ENCODE measurements at places on chromosomes 2 and 18.
A peak's percentile ranks its signal among the peaks of the same experiment; 100 is the strongest.

- no peak for DNase-seq
Observed at GRCh38 chr18:989425-989824, 84.8 kb downstream of the ADCYAP1 start.

GRCh38 chr2:128792476-128793054, 473.9 kb upstream of the HS6ST1 start:
- DNase-seq = no peak

- no peak for DNase-seq
Observed at GRCh38 chr2:65425276-65425675, 7.1 kb downstream of the SPRED2 start.

DNA sequence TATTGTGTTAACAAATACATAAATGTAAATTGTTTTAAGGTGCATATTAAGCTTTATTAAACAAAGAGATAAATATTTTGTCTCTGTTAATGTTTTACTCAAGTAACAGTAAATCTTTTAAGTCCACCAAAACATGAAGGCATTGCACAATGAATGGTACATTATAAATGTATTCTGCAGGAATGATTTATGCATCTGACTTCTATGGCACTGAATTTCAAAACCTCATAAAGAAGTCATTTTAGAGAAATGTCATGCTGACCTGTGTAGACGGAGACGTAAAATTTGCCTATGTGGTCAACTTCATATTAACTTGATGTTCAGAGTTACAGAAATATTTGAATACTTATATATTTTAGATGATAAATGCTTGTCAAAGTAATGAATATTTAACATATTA, 194.7 kb downstream of the BABAM2 start:
- no peak for DNase-seq

GRCh38 chr2:27427863-27428212, 593 bp upstream of the NRBP1 start:
- no peak for DNase-seq

GRCh38 chr2:13005761-13006335, 289.1 kb downstream of the TRIB2 start:
- DNase-seq = no peak

- no peak for DNase-seq
Observed at GRCh38 chr18:73563345-73563744, 584.3 kb downstream of the FBXO15 start.

GRCh38 chr2:240790370-240791220, 29.4 kb downstream of the KIF1A start:
- no peak for DNase-seq

DNA sequence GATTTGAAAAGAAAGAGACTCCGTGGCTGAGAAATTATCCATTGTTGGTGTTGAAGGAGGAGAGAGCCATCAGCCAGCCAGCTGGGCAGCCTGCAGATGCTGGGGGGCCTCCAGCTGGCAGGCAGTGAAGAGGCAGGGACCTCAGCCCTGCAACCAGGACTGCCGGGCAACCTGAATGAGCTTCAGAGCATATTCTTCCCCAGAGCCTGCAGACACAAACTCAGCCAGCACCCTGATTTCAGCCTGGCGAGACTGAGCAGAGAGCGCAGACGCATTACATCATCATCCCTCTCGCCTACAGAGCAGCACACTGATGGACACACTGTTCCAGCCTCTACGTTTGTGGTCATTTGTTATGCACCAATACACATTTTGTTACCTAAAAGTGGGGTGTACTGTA, 150.7 kb upstream of the RAB6C start:
- DNase-seq = no peak

DNA sequence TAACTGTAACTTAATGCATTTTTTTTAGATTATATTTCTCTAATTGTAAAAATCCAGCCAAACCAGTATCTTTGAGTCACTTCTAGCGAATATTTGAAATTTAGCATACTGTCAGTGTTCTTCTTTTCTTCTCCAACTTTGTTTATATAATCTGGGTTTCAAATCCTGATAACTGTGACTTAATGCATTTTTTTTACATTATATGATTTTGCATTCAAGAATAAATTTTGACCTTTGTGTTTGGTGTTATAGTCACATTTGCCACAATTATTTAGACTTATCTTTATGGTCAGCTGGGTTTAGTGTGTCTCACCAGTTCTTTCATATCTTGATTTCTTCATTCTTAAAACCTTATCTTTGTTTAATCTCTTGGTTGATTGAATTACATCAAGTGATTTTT, 345.7 kb downstream of the SLC4A3 start:
- no peak for DNase-seq

GRCh38 chr2:57075226-57075625, 891.4 kb downstream of the CCDC85A start:
- DNase-seq = no peak

DNA sequence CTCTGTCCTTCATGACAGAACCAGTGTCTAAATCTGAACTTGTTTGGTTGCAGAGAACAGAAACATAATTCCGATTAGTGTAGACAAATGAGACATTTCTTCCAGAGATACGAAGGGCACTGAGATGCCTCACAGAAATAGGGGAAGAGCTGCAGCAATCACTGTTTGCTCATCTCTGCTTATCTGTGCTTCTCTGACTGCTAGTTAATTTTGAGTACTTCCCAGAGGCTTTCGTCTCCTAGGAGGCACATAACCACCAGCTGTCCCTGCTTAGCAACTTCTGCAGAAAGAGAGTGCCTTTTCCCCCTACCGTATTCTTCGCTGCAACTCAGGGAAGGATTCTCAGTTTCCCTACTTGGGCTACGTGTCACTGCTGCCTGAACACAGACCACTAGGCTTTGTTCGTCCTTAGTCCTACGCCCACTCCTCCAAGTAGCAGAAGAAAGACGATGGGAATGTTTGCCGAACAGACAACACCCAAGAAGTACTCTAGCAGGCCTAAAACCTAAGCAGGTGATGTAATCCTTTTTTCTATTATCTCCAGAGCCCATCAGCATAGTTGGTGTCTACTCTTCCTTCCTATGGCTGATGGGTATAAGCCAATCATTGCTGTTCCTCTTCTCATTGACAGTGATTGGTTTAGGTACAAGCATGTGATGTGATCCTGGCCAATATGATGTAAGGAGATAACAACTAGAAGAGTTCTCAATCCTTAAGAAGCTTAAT, 63.6 kb downstream of the TNP1 start:
- DNase-seq = no peak

DNA sequence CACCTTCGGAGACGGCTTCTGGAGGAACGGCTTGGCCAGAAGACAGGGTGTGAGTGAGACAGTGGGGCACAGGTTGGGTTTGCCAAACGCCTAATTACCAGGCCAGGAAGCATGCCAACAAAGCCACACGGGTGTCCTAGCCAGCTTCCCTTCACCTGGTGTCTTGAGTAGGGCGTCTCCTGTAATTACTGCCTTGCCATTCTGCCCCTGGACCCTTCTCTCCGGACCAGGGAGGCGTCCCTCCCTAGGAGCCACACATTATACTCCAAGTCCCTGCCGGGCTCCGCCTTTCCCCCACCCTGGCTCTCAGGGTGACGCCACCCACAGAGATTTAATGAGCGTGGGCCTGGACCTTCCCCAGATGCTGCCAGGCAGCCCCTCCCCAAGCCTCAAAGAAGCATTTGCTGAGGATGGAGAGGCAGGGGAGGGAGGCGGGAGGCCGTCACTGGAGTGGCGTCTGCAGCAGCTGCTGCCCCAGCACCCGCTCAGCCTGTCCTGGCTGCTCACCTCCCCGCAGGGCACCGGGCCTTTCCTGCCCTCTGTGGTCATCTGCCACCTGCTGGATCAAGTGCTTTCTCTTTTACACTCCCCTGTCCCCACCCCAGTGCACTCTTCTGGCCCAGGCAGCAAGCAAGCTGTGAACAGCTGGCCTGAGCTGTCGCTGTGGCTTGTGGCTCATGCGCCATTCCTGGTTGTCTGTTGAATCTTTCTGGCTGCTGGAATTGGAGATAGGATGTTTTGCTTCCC, 20.7 kb downstream of the FOSL2 start:
- no peak for DNase-seq

DNA sequence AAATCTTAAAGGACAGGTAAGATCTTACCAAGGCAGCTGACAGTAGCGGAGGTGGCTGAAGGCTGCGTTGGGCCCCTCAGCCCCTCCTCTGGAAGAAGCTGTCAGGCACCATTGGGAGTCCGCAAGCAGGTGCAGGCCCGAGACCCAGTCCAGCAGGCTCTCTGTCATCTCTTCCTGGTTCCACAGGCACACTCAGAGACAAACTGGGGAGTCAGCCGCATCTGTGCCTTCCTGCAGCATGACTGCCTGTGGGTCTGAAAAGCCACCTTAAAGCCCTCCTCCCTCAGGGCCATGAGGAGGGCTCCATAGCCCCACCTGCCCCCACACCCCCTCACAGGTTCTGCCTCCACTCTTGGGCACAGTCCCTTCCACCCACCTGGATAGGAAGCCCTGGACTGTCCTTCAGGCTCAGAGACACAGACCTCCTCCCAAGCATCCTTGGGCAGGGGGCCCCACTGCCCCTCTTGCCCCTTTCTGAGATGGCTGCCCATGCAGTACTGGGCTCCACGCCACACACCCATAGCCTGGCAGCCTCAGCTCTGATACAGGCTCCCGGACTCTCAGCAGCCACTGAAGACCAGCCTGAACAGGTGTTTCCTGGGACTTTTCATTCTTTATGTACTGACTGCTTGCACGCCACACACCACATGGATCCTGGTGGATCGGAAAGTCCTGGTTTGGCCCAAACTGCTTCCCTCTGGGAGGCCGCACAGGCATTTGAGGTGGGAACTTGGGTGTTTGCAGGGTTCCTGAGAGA, 239.8 kb downstream of the SEPTIN10 start:
- DNase-seq = no peak

- DNase-seq = no peak
Observed at GRCh38 chr2:228599297-228599696, 417.8 kb upstream of the SPHKAP start.

- DNase-seq = peak; percentile 43
Observed at GRCh38 chr18:13216711-13217465, 1.7 kb upstream of the LDLRAD4 start.

- no peak for DNase-seq
Observed at GRCh38 chr2:199085261-199085660, 372.5 kb downstream of the SATB2 start.

GRCh38 chr2:203732092-203732952, 25.9 kb downstream of the CD28 start:
- no peak for DNase-seq

- DNase-seq = no peak
Observed at GRCh38 chr2:197873293-197873701, 68.9 kb downstream of the PLCL1 start.

GRCh38 chr18:29084120-29084519, 907.2 kb upstream of the CDH2 start:
- DNase-seq = no peak

GRCh38 chr2:145654746-145655145, 1134.8 kb upstream of the ZEB2 start:
- no peak for DNase-seq

DNA sequence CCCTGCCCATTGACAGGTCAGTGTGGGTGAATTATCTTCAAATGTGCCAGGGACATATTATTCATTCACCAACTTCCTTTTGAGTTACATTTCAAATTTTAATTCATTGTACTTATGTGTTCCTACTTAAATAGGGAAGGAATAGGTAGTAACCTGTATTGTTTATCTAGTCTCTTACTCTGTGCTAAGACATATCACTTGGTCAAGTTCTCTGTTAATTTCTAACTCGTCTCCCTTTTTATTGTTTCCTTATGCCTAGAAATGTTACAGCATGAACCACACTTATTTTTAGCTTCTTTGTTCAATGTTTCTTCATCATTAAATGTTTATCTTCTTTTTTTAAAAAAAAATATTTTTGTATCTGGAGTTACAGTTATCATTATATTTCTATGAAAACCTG, 151.9 kb downstream of the HAUS1 start:
- no peak for DNase-seq

GRCh38 chr18:48688961-48689360, 150.1 kb downstream of the CTIF start:
- no peak for DNase-seq

DNA sequence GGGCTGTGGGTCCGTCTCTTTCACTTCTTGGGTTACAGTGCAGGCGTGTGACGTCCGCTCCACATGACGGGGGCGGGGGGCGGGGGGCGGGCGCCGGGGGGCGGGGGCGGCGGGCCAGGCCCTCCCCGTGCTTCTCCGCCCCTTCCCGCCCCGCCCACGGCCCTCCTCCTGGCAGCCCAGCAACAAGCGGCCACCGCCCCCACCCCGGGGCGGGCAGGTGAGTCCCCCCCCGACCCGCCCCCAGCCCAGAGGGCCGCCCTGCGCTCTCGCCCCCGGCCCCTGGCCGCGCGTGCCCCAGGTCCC, 3.6 kb downstream of the ZNF516 start:
- DNase-seq = peak; percentile 67

GRCh38 chr2:230127195-230127594, 58.5 kb upstream of the SLC16A14 start:
- no peak for DNase-seq

DNA sequence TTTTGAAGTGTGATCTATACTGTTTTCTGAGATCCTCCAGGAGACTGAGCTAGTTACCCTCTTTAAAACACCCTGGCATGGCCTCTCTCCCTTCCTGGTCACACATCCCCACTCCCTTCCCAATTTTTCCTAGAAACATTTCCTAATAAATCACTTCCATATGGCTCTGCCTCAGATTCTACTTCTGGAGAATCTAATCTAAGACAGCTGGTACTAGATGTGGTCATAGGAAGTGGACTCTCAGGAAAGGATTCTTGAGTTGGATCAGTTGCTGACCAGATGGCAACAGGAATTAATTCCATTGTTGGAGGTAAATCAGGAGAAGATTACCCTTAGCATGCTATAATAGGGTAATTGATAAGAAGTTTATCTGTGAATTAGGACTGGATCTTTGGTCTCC, 310.5 kb downstream of the SATB2 start:
- DNase-seq = no peak

DNA sequence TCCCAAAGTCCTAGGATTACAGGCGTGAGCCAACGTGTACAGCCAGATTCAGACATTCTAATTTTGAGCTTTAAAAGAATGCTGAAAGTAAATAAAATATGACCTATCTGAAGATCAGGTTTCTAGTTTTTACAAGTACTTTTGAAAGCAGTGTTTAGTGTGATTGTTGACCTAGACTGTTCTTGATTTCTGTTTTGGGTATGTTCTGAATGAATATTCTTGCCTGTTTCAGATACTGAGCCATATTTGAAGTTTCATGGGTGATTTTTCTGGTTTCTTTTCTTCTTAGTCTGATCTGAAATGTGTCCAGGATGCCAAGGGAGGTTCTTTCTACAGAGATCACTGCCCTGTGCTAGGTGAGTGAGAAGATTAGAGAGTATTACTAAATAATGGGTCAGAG, 37.2 kb downstream of the MIB1 start:
- no peak for DNase-seq

DNA sequence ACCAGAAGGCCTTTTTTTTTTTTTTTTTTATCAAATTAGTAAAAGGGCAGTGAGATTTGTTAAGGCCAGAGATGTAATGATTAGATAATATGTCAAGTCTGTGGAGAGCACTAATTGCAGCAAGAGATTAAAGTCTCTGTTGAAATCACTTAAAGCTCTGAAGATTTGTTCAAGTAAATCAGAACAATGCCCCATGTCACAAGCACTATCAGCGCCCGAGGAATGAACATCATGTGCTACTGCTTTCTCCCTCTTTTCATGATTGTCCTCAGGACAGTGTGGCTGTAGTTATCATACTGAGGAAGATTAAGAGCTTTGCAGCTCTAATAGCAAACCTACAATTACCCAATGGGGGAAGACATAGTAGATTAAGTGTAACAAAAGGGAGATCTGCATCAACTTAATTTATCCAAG, 71.1 kb downstream of the TDRD15 start:
- DNase-seq = no peak

All from activated CD4-positive, alpha-beta T cell treated with anti-CD3 and anti-CD28 coated beads, Interleukin-2, amount 10 ng/mL, durations not matched to agents 7 days and 5 days (primary cell).